ENCODE measurements at places on chromosomes 11 and 22.
A peak's percentile ranks its signal among the peaks of the same experiment; 100 is the strongest.

DNA sequence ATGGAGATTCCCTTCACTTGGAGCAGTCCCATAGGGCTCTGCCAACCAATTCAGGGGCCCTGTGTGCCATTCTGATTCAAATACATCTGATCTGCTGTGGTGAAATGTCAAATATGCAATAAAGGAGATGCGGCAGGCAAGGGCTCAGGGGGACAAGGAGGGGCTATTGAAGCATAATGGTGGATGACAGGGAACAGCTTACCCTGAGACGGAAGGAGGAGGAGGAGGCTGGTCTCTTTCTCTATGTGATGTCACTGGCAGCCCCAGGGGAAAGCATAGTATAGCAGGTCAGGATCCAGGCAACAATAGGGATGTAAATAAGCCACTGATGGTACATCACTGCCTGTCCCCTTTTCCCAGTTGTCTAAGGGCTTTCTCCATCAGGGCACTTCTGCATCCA is 350.9 kb upstream of the SYN3 start:
- no peak for DNase-seq

DNA sequence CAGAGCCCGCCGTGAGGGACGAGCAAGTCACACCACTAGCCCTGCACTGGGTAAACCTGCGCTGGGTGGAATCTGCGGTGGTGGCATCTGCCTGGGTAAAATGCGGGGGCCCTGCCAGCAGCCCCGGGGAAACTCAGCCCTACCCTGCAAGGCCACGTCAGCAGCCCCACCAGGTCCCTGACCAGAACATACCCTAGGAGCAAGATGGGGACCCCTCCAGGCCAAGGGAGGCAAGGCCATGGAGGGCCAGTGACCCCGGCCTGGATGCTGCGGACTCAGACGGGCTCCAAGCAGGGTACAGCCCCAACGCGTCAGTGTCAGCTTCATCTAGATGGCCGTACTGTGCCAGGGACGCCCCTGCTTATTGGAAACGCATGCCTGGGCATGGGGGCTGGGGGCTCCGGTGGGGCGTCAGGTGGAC is 26.3 kb downstream of the TOLLIP start:
- DNase-seq: no peak

- DNase-seq: no peak
Observed at GRCh38 chr11:33553486-33553885, 147.1 kb downstream of the C11orf91 start.

- DNase-seq: no peak
Observed at GRCh38 chr11:8758619-8759169, 76.1 kb downstream of the RPL27A start.

- DNase-seq: no peak
Observed at GRCh38 chr11:125423247-125423849, 72.7 kb downstream of the FEZ1 start.

DNA sequence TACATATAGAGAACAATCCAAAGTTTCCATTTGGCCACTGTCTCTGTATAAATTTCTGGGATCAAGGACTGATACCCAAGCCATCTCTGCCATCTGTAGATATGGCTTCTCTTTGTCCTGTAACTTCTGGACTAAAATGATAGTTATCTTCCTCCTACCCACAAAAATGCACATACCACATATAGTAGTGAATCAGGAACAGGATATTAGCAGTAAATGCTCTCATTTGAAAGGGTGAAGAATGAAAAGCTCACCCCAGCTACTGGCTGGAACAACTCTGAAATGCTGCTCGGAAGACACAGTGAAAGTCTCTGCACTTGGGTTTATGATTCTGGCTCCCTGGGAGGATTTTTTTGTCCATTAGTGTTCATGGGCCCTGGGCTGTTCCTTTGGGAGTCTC is 856.4 kb upstream of the LRRC4C start:
- DNase-seq: no peak

DNA sequence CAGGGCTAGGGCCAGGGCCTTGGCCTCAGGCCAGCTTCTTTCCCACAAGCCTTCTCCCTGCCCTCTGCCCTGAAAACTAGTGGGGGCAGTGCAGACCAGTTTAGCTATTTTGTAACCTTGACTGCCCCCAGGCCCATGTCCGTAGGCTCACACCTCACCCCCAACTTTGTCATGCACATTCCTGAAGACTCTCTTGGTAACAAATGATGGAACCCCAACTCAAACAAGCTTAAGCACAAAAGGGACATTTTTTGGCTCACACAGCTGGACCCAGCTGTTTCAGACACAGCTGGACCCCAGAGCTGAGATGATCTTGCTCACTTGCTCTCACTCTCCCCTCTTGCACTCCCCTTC is 46.6 kb downstream of the KCNQ1OT1 start:
- DNase-seq: no peak

DNA sequence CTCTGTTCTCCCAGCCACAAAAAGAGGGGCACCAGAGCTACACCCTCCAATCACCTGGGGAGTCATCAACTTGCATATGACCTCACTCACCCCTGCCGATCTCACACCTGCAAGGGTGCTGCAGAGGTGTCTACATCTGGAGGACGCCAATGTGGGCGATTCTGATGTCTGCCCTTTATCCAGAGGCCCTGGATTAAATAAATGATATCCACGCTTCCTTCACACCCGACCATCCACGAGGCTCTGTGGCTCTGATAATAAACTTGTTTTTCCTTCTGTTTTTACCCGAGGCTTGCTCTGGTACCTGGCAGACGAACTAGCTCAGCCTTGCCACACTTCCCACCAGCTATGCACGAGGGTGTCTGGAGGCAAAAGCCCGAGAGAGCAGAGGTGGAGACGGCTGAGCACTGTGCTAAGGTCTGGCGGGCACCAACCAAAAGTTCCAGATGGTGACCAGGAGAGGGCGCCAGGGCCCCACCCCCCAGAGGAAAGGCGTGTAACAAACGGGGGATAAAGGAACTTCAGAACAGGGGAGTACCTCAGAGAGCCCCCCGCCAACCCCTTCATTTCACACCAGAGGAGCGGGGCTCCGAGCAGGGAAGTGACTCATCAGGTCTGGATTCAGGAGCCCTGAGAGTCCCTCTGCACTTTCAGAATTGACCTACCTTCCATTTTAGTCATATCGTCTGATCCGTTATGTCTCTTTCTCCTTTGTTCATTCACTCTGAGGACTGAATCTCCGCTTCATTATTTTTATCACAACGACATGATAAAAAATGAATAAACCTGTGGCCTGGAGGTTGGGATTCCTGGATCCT is 13.5 kb downstream of the SCN3B start:
- DNase-seq: peak; percentile 47

DNA sequence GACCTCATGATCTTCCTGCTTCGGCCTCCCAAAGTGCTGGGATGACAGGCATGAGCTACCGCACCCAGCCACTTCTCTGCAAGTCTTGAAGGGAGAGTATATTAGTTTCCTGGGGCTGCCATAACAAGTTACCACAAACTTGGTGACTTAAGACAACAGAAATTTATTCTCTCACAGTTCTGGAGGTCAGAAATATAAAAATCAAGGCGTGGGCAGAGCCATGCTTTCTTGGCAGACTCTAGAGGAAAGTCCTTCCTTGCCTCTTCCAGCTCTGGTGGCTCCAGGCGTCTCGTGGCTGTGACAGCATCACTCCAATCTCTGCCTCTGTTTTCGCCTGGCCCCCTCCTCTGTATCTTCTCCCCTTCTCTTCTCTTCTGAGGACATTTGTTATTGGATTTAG is 110.2 kb upstream of the NAV2 start:
- DNase-seq: no peak

GRCh38 chr11:64900263-64900678 is 16.7 kb downstream of the ATG2A start:
- DNase-seq: peak; percentile 81

GRCh38 chr11:123211149-123211852 is 16.3 kb upstream of the CLMP start:
- no peak for DNase-seq

- no peak for DNase-seq
Observed at GRCh38 chr11:58654908-58655296, 32.4 kb downstream of the CNTF start.

GRCh38 chr11:10302744-10303557 is 1.9 kb upstream of the ADM start:
- DNase-seq: peak; percentile 62

- no peak for DNase-seq
Observed at GRCh38 chr11:2321311-2321683, 19.5 kb downstream of the TSPAN32 start.

DNA sequence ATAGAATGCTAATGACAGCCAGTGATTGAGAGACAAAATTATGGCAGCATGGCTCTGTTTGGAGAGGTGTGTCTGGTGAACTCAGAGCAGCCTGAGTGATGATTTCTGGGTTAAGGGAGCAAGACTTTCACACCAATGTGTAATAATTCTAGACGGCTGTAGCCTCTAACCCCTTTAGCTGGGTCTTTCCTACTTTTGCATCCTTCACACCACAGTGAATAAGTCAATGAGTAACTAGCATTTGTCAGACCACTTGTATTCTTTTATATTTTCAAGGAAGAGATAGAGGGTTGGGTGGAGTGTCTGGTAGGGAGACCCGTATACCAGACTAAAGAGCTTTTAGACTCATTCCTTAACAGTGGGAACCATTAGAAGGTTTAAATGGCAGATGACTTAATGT is 50.4 kb downstream of the ATXN10 start:
- no peak for DNase-seq

DNA sequence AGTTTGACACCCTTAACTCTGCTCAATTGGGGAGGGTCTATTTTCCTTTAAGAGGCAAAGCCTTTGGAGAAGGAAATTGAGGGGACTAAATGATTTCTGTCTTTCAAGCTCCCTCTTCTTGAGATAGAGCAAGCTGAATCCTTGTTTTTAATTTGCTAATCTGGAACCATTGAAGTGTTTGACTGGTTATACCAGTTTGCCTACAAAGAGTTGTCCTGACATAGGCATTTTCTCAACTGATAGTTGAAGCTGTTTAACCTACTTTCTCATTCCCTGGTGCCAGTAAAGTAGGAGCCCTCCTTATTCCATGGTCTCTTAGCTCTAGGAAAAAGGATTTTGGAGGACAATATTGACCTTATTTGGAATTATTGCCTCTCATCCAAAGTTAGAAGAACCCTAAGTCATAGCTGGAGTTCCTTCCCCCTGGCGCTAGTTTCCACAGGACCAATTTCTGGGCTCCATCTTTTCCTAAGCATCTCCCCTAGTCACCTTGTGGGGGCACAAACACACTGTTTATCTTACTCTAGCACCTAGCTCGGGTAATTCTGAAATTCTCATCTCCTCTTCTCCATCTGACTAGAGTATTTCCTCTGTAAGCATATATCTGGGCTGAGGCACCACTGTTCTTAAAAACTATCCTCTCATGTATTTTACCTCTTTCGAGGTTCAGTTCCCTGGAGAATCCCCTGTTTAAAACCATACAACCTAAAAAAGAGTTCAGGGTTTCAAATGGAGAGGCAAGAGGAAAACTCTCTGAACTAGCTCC is 7.4 kb downstream of the ZDHHC5 start:
- no peak for DNase-seq

- DNase-seq: no peak
Observed at GRCh38 chr22:43860126-43860525, 2.2 kb downstream of the SULT4A1 start.

- DNase-seq: no peak
Observed at GRCh38 chr11:10483174-10483573, 28.1 kb downstream of the AMPD3 start.

DNA sequence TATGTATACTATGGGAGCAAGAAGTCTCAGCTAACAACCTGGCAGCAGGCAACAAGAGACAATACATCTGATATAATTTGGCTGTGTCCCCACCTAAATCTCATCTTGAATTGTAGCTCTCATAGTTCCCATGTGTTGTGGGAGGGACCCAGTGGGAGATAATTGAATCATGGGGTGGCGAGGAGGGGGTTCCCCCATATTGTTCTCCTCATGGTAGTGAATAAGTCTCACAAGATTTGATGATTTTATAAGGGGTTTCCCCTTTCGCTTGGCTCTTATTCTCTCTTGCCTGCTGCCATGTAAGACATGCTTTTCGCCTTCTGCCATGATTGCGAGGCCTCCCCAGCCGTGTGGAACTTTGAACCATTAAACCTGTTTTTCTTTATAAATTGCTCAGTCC is 6.2 kb downstream of the DNAJC24 start:
- no peak for DNase-seq

- DNase-seq: no peak
Observed at GRCh38 chr11:64538501-64538951, 52.5 kb upstream of the SLC22A12 start.

- DNase-seq: no peak
Observed at GRCh38 chr11:67469508-67469811, 409 bp upstream of the TMEM134 start.

GRCh38 chr22:31540966-31541365 is 44.6 kb downstream of the SFI1 start:
- DNase-seq: no peak

DNA sequence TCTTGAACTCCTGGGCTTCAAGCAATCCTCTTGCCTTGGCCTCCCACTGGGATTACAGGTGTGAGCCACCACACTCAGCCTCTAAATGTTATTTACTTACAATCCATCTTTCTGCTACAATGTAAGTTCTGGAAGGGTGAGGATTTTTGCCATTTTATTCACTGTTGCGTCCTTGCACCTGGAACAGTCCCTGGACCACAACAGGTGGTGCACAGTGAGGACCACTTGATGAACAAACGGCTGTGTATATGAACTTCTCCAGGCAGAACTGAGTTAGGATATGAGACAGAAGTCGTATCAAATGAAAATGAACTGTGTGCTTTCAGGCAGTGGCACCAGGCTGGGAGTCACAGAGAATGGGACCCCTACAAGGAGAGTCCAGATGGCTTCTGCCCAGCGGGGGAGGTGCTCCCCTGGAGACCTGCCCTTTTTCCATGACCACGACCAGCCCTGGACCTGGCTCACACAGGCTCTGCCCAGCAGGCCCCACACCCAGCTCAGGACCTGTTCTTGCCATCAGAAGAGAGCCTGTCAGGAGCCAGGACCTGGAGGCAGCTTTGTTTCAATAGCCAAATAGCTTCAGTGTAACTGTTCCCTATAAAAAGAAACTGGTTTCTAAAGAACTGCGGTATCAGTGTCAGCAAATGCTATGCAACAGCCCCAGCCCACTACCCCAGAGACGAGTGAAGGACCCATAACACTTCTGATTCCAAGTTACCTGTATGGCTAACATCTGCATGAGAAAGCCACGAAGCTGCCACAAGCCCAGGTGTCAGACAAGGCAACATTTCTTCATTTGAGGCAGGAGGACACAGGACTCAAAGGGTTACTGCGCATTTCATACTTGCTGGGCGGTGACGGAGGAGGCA is 104.9 kb downstream of the MICAL3 start:
- DNase-seq: no peak

All from stimulated activated CD4-positive, alpha-beta T cell treated with anti-CD3 and anti-CD28 coated beads, Interleukin-4, amount 100 ng/mL, for 24 hours (primary cell).